Stimulated activated CD4-positive, alpha-beta T cell treated with anti-CD3 and anti-CD28 coated beads, Interleukin-12 subunit alpha, Interleukin-12 subunit beta, amount 100 ng/mL, for 48 hours (primary cell): ENCODE measurements at places on chromosomes 7 and 10.

DNA sequence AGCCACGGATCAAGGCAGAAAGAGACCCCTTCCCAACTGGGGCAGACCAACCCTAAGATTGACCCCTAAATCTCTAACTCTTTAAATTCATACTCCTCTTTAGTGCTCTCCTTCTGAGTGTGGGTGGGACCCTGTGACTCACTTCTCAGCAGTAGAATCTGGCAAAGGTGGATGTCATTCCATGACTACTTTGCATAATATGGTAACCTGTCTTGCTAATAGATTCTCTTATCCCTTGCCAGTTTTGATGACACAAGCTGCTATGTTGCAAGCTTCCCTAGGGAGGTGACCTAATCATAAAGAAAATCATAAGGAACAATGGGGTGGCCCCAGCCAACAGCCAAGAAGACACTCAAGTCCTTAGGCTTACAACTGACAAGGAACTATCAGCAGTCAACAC, 155.4 kb upstream of the VWC2 start:
- DNase-seq: no peak

DNA sequence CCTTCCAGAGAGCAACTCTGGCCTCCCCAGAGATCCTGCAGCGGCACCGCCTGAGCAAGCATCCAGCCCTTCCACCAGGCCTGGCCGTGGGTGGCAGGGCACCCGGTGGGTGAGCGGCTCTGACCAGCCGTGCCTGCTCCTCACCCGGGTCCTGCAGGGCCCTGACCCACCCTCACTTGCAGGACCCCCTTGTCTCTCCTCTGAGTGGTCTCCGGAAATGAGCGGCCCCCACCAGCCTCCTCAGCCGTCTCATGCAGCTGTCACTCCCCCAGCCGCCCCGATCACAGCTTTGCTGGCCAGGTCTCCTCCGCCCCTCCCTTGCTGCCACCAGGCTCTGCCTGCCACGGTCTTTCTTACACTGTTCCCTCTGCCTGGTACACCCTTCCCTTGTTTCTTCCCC, 218.2 kb downstream of the TCERG1L start:
- DNase-seq: no peak

- DNase-seq: no peak
These were observed 20.6 kb downstream of the FAM200A start for GRCh38 chr7:99531354-99531765.

GRCh38 chr7:7761974-7762779, 43.8 kb upstream of the RPA3 start:
- no peak for DNase-seq
